A549 treated with CpdA at 1 μM for 4 hours (cell line): ENCODE measurements at places on chromosomes 2 and 18. TPM values are rescaled to one million over a fixed set of nuclear protein-coding genes. Genes with fewer than 3 reads are reported as not detected.

Gene SERPINB10
- total RNA-seq: not detected in 5 replicates

Gene GALNT3
- not detected in 5 replicates for total RNA-seq

Gene GFPT1
- total RNA-seq: 23.5 to 32.4 TPM (median 26.5 TPM) in 5 replicates

Gene SLC19A3
- total RNA-seq: 2.5 to 3.6 TPM (median 2.8 TPM) in 5 replicates

Gene GAL3ST2
- total RNA-seq: 0.24 to 0.44 TPM (median 0.34 TPM) in 4 of 5 replicates, not detected in the other

Gene PKP4
- total RNA-seq: 23.4 to 38.6 TPM (median 29.0 TPM) in 5 replicates

Gene KLHL41
- total RNA-seq: 0.15 to 0.76 TPM (median 0.45 TPM) in 4 of 5 replicates, not detected in the other

Gene EFEMP1
- 30.5 to 60.6 TPM (median 41.0 TPM) in 5 replicates for total RNA-seq

Gene UGT1A10
- total RNA-seq: 0.02 to 0.26 TPM (median 0.21 TPM) in 3 of 5 replicates, not detected in the others

Gene STEAP3
- 37.8 to 47.6 TPM (median 40.8 TPM) in 5 replicates for total RNA-seq

Gene POTEJ
- not detected in 5 replicates for total RNA-seq

Gene CSRNP3
- total RNA-seq: not detected in 5 replicates

Gene AGPS
- 34.8 to 52.7 TPM (median 48.4 TPM) in 5 replicates for total RNA-seq

Gene SCYGR5
- total RNA-seq: not detected in 5 replicates

Gene SLC8A1
- 0.40 to 0.59 TPM (median 0.48 TPM) in 5 replicates for total RNA-seq

Gene FBLN7
- total RNA-seq: 0.42 to 0.51 TPM (median 0.45 TPM) in 5 replicates

Gene HOXD1
- 0.20 to 0.39 TPM (median 0.36 TPM) in 5 replicates for total RNA-seq

Gene SLC9A4
- total RNA-seq: not detected in 5 replicates

Gene DSEL
- total RNA-seq: 0.28 to 0.44 TPM (median 0.37 TPM) in 5 replicates

Gene OTOS
- not detected in 5 replicates for total RNA-seq

Gene NDC80
- 11.2 to 18.7 TPM (median 12.6 TPM) in 5 replicates for total RNA-seq
